ENCODE measurements at places on chromosomes 13 and 19.

DNA sequence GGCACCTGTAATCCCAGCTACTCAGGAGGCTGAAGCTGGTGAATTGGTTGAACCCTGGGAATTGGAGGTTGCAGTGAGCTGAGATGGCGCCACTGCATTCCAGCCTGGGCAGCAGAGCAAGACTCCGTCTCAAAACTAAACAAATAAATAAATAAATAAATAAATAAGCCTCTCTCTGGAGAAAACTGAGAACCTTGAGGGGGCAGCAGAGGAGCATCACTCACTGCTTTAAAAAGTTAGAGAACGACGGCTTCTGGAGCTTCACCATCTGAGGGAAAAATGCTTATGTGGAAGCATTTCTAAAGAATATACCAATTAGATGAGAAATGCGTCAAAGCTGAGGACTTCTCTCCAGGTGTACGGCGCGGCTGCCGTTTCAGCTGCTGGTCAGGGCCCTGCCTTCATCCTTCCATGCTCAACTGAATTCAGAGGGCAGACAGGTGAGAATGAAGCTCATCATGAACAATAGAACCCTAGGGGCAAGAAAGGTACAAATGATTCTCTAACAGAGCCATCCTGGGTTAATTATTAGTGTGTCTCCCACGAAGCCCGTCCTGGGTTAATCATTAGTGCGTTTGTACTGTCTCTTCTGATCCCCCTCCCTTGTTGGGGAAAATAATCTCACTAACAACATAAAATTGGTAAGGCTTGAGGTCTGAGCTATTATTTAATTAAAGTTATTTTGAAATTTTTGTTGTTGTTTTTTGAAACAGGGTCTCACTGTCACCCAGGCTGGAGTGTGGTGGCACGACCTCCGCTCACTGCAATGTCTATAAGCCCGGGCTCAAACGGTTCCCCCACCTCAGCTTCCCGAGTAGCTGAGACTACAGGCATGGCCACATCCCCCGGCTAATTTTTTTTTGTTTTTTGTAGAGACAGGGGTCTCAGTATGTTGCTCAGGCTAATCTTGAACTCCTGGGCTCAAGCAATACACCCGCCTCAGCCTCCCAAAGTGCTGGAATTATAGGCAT lies 80.1 kb downstream of the IPO5 start:
- DNase-seq = peak; percentile 62

- DNase-seq = no peak
Observed at GRCh38 chr13:51688937-51689662, 104.8 kb downstream of the WDFY2 start.

GRCh38 chr19:48644839-48645619 lies 958 bp downstream of the CA11 start:
- peak; percentile 84 for DNase-seq

- no peak for DNase-seq
Observed at GRCh38 chr13:99526549-99526948, 25.3 kb downstream of the TM9SF2 start.

DNA sequence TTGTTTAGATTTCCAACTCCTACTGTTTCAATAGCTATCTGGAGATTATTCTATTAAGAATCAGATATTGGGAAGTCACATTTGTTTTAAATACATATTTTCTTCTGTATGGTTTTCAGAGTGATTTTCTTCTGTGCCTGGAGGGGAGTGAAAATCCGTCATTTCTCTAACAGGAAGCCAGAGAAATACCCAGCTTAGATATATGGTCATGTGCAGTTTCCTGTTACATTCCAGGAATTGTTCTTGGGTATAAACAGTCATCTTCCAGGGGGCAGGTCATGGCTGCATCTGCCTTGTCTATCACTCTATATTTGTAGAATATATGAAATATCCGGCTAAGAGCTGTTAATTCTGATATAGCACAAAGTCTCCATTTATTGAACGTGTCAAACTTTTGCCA lies 77.5 kb upstream of the MIR17HG start:
- DNase-seq = no peak

DNA sequence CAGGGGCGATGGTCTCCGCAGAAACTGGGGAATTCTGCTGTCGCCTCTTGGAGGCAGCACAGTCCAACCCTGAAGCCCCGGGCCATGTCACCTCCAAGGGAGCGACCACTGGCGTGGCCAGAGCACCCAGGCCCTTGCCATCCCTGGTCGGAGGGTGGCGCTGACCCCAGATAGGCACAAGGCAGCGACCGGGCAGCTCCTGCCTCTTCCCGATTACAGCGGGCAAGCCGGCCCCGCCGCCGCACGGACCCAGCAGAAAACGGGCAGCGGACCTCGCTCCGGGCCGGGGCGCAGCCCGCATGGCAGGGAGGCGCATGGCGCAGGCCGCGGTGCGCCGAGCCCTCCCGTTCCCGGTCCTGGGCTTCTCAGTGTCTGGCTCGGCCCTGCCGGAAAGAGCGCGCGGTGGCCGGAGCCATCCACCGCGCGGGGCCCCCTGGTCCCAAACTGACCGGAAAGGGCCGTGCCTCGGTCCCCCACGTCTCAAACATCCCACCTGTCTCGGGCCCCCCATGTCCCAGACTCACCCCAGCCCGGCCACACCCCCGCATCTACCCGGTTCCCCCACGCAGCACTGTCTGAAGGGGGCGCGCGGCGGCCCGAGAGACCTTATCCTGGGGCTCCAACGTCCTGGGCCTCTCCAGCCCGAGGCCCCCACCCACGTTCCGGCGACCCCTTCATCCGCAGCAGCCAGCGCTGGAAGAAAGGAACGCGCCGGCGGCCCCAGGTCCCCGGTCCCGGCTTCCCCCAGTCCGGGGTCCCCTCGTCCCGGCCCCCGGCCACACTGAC lies 727 bp downstream of the CERS1 start:
- DNase-seq = no peak

DNA sequence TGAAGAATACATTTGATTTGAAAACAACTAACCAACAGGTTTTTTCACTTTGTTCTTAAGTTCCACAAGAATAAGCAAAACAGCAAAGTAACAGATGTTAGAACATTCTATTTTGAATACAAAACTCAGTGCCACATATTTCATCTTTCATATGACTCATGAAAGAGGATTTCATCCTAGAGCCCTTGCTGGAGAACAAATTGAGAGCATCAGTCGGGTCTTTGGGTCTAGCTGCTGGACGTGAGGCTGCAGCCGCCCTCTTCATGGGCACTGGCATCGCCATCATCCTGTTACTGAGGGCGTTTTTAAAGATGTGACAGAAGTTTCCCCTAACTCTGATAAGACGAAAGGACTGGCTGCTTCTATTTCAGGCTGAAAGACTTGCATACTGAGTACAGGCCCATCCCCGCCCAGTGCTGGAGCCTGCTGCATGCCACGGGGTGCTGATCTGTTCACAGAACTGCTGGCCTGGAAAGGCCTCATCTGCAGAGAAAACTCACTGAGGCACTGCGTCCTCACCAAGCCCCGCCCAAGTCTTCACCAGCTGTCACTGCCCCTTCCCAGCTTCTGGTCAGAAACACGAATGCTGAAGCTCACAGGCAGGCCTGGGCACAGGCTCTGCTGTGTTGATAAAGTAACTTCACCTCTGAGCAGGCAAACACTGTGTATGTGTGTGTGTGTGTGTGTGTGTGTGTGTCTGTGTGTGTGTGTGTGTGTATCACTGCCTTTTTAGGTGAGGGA lies 101.4 kb downstream of the TUBGCP3 start:
- DNase-seq = no peak

DNA sequence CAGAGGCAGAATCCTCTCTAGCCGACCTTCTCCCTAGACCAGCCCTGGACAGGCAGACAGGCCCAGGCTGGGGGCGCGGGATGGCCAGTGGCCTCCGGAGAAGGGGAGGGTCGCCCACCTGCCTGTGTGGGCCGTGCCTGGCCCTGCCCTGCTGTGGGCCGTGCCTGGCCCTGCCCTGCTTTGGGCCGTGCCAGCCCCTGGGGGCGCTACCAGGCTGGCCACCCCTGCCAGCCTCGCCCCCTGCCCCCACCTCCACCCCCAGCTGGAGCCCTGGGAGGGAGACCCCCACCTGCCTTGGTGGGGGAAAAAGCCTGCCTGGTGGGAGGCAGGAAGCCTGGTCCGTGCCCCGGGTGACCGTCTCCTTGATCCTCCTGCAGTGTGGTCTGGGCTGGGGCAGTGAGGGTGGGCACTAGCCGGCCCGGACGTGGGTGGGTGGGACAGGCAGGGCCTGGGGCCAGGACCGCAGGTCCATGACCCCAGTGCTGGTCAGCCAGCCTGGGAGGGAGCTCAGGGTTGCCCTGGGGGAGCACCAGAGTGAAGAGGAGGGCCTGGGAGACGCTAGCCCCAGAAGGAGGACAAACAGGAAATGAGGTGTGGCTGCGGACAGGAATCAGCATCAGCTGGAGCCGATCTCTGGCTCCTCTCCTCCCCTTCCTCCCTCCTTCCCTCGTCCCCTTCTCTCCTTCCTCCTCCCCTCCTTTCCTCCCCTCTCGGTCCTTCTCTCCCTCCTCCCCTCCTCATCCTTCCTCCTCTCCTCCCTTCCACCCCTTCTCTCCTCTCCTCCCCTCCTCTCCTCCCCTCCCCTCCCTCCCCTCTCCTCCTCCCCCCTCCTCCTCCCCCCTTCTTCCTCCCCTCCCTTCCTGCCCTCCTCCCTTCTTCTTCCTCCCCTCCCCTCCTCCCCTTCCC lies 5.1 kb upstream of the MKNK2 start:
- no peak for DNase-seq

DNA sequence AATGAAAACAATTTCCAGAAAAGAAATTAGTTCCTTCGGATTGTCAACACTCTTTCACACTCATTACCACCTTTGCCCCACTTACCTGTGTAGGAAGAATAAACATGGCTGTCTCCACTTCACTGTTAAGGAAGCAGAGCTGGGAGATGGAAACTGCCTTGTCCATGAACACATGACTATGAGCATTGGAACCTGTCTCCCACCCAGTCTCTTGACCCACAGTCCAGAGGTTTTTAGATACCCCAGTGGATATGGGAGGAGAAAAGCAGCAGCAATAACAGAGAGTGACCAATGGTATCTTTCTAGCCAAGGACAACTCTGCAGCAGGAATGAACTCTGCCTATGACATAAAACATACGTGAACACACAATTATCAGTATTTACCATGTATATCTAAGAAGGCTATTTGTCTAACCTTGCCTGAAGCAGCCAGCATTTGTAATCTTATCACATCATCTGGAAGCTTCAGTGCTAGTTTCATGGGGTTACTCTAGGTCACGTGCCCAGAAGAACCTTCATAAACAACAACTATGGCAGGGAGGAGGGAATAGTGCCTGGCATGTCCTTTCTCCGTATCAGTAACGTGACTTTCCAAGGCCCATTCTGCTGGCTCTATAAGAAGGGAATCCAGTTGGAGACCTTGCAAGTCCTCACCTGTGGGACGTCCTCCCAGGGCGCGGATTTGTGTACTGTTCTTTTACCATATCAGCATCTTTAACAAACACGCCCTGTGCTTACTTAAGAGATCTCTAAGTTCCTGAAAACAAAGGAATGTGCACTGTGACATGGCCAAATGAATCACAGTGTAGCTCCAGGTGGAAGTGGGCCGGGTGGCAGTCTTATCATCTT lies 221.8 kb upstream of the UBL3 start:
- no peak for DNase-seq

DNA sequence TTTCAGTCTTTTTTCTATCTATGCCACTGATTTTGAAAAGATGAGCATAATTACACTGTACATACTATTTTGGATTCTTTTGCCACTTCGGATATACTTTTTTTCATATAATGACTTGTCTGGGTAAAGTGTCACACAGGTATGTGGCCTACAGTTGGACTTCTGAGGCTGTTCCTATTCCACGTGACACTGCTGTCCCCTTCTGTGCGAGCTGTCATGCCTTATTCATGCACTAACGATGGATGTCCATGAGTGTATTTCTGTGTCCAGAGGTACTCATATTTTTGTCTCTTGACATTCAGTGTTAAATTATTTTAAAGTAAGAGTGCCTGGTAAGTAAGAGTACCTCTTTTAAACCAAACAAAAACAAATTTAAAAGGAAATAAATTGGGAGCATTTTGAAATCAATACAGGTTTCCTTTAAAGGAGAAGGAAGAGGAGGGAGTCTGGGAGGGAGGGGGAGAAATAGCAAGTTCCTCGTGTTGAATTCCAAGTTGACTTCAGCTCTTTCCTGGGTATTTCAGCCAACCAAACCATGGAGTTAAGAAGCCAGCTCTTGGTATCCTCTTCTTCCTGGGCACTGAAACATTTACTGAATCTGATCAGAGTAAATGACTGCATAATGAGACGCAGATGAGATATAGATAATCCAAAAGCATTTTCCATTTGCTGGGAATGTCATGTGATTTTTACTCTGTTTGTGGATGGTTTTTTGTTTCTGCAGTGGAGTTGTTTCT lies 61.3 kb downstream of the TNFRSF19 start:
- no peak for DNase-seq

DNA sequence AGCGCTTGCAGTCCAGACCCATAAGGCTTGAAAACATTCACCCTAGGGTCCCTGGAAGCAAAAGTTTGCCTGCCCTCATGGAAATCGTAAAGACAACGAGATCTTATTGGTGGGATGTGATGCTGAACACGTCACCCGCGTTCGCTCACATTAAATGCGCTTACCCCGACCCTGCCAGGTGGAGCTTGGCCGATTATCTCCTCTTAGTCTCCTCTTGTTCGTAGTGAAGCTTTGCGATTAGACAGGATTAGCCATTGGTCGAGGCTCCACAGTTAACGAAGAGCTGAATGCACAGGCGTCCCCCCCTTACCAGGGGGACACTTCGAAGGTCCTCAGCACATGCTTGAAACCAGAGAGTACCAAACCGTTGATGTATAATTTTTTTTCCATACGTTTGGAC lies 16.0 kb upstream of the KDM4B start:
- DNase-seq = no peak

DNA sequence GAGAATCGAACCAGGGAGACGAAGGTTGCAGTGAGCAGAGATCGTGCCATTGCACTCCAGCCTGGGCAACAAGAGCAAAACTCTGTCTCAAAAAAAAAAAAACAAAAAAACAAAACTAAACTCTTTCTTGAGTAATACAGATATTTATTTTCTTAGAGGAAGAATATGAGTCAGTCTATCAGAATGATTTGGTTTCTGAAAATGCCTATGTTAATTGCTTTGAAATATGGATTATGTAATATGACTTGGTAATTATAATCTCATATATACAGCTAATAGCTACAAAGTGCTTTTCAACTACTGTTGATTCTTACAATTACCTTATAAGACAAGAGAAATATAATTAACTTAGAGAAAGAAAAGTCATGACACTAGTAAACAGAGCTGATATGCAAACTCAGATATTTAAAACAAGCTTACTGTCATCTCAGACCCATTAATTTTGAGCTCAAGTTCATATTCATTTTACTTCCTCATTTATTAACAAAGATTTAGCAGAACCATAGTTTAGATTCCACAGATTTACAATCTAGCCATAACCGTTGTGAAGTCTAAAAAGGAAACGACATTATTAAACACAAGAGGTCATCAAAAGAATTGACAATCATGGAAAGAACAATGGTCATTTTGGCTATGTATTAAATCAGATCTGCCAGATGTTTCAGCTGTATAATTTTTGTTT lies 88.0 kb downstream of the TBC1D4 start:
- no peak for DNase-seq

Measured in NAMALWA (cell line).